H1 (cell line): ENCODE measurements at places on chromosomes 12 and 14. TPM values are rescaled to one million over a fixed set of nuclear protein-coding genes. Genes with fewer than 3 reads are reported as not detected.

DNA sequence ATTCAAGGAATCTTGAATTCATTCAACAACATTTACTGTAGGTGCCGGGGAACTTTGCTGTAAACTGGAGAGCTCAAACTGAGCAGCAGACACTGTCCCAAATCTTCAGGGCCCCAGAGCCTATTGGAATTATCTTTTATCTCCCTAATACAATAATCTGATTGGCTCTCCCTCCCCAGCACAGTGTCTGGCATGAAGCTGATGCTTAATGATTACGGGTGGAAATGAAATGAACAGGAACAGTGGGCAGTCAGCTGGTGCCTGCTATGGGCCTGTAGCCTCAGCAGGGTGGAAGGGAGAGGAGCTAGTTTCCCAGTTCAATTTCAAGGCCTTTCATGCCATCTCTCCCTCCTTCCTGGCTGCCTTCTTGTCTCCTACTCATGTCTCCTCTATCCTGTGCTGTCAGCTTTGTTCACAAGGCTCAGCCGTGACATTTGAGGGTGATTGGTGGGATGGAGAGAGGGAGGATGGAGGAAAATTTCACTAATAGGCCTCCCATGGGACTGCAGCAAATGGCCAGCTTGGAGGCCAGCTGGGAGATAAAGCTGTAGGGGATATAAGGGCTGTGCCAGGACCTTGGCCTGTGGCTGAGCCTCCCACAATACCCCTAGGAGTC, 4.3 kb upstream of the RAPGEF3 start:
- no peak for DNase-seq

- no peak for DNase-seq
These were observed 19.2 kb downstream of the PPTC7 start for GRCh38 chr12:110563702-110564470.

DNA sequence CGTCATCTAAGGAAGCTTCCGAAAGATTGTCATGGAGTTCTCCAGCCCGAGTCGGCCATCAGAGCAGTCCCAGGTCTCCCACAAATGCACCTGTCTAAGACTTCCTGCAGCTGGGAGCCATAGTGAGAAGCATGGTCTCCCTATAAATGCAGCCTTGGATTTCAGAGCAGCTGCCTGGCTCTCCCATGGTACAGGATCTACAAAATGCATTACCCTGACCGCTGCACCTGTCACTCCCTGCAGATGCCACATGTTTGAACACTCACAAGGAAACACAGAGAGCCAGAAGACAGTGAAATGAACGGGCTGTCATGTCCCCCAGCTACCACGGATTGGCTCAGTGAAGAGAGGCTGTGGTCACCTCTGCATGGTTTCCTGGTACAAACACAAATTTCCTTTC, 702.7 kb downstream of the MED13L start:
- DNase-seq: no peak

DNA sequence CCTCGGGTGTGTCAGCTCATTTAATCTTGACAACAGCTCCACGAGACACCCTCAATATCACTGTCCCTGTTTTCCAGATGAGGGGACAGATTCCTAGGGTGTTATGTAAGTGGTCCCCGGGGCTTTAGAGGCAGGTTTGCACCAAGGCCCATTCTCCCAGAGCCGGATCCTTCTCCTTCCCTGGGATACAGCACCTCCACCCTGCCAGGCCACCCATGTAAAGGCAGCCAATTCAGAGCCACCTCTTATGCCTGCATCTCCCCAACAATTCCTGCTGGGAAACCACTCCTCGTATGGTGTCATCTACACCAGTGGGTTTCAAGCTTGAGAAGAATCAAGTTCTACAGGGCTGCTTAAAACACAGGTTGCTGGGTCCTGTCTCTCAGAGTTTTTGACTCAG, 4.1 kb upstream of the CYP46A1 start:
- DNase-seq: peak; percentile 33

GRCh38 chr14:93645200-93645599, 143.1 kb downstream of the PRIMA1 start:
- DNase-seq: no peak

DNA sequence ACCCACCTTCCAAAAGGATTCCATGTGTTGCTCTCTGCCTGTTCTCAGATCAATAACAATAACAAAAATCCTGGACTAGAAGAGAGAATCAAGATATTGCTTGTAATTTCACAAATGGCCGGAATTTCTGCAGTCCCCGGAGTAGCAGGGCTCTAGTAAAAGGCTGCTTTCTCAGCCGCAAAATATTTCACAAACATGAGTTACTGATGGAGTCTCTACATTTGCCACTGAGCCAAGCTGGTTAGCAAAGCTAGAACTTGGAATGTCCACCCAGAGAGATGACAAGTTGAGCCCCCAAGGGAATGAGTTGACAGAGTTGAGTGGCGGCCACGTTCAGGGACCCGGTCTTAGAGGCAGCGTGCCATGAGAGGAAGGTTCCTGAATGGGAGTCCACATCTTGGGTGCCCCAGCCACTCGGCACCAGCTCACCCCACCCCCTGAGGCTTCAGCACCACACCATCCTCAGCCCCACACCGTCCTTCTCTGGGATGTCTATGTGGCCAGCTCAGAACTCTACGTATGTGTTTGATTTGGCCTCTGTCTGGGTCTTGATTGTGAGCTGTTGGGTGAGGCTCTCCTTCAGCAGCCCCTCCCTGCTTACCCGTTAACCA, 15.9 kb downstream of the FBLN5 start:
- DNase-seq: no peak

DNA sequence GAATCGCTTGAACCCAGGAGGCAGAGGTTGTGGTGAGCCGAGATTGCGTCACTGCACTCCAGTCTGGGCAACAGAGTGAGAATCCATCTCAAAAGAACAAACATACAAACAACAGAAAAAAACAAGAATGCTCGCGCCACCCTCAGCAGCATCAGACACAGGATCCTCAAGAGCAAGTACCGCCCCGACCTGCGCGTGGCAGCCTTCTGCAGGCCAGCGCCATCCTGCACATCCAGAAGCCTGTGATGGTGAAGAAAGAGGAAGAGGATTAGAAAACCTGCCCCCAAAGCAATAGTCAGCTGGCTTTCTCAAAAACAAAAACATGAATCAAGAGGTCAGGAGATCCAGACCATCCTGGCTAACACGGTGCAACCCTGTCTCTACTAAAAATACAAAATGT, 30.0 kb upstream of the EID3 start:
- no peak for DNase-seq

Gene NFE2
- 1.4 and 2.0 TPM in 2 replicates for total RNA-seq

DNA sequence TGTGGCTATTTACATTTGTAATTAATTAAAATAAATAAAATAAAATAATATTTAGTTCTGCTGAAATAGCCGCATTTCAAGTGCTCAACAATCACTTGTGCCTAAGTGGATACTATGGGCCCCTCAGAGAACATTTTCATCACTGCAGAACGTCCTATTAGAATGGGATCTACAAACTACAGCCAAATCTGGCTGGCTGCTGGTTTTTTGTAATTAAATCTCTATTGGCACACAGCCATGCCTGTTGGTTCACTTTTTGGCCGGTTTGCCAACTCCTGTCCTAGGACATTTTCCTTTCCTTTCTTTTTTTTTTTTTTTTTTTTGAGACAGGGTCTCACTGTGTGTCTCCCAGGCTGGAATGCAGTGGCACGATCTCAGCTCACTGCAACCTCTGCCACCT, 9.8 kb downstream of the CCDC63 start:
- no peak for DNase-seq

- DNase-seq: no peak
These were observed 672.9 kb downstream of the BCL11B start for GRCh38 chr14:98599082-98599481.

DNA sequence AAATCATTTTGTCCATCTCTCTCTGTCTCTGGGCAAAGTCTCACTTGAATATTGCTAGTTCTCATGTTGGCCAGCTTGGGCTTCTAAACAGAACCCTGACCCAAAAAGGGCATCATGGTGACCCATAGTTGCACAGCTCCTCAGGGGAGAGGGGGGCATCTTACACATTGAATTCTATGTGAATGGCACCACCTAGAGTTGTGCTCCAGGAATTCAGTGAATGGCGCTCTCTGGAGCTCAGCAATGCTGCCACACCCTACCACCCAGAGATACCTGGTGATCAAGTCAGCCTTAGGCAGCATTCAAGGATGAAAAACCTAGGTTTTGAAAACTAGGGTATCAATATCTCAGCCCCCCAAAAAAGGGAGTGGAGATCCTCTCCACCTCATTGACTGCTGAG, 50.6 kb downstream of the SMUG1 start:
- DNase-seq: no peak

DNA sequence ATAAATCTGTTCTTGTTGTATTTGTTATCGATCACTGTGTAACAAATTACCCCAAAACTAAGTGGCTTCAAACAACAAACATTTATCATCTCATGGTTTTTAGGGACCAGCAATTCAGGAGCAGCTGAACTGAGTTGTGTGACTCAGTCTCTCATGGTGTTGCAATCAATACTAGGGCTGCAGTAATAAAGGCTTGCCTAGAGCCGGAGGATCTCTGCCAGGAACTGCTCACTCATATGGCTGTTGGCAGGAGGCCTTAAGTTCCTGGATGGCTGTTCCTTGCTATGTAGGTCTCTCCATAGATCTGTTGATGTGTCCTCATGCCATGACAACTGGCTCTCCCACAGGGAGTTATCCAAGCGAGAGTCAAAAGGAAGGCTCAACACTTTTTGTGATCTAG, 3.8 kb upstream of the PSMC6 start:
- no peak for DNase-seq

- no peak for DNase-seq
These were observed 262.5 kb downstream of the DPF3 start for GRCh38 chr14:72631401-72631800.
